Small intestine (tissue), 16 donors: ENCODE measurements at places on chromosomes 6 and 20.

DNA sequence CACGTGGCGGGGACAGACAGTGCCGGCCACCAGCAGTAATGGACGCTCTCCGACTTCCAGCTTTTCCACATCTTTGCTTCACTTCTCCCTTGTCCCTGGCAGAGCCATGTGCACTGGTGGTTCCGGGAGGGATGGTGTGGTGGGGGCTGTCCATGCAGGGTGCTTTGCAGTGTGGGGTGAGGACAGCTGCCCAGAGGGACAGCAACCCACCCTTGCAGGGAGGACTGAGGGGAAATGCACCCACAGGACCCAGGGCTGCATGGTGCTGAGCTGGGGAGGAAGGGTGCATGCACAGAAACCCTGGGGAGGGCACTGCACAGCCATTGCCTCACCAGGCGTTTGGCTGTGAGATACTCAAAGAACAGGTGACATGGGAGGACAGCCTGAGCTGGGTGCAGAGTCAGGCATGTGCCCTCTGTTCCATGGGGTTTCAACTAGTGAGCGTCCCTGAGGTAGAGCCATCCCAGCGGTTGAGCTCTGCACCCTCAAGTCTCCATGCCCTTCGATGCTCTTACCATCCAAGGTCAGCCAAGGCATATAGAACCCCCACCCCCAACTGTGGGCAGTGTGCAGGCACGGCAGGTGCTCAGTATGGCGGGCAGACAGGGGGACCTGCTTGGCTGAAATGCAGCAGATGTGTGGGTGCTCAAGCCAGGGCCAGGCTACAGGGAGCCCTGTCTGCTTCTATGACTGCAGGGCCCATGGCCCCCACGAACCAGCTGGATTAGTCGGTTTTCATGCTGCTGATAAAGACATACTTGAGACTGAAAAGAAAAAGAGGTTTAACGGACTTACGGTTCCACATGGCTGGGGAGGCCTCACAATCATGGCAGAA lies 239.7 kb downstream of the TTLL2 start:
- no peak for DNase-seq

DNA sequence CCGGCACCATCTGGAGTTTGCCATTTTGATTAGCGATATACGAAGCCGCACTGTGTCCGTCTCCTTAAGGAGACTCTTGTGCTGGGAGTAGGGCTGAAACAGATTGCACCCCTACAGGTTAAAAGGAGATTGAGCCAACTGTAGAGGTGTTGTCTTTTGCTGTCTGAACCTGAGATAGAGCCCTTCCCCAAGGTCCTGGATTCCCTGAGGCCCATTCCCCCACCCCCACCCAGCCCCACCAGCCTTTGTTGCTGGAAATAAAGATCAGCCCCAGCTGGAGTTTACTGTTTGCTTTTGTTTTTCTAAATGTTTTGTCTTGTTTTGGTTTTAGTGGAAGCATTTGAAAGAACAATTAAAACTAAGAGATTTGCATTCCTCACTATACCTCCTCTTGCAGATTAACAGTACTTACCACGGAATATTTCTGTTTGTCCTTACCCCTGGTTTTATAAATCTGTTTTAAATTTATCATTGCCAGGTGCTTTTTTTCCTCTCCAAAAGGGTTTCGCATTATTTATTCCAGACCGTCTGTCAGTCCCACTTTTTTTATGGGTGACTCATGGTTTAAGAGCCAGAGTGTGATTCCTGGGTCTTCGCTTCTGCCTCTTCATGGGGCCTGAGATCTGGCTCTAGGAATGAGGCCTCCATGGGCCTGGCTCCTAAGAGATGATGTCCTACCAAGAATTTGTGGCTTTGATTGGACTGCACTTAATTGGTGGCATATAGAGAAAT lies 169.2 kb downstream of the DTNBP1 start:
- DNase-seq = no peak

DNA sequence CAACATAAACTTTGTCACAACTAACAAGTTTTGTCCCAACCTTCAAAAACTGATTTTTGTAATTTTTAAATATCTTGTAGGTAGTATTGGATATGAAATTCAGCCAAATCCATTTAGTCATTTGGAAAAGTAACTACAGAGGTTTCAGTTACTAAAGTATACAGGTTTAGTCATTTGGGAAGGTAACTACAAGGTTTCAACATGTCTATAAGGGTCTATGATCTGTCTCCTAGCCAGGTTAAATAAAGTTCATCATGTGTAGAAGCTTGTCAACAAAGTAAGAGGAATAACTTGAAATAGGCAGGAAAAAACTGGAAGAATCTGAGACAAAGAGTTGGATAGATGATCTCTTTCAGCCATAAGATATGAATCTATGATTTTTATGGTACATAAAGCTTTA lies 229.8 kb downstream of the COL12A1 start:
- DNase-seq = no peak

GRCh38 chr6:27797960-27798359 lies 114.2 kb downstream of the OR2B2 start:
- no peak for DNase-seq

GRCh38 chr6:156866220-156867015 lies 89.2 kb downstream of the ARID1B start:
- DNase-seq = no peak

DNA sequence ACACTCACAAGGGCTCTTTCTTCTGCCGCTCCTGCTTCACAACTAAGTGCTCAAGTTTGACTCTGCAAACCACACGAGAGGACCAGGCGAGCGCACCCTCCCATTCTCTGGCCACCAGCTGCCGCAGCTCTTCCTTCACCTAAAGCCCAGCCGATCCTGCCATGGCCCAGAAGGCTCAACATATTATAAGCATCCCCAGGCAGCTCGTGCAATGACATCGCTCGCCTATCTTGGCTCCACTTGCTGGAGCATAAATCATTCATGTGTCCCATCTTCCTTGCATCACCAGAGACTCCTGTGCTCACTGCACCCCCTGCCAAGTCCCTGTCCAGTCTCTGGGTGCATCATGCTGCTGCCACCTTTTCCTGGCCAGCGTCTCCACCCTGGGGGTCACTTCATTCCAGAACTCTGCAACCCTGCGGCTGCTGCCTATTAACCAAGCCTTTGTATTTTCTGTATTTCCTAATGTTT lies 59.0 kb downstream of the PSMG4 start:
- no peak for DNase-seq

DNA sequence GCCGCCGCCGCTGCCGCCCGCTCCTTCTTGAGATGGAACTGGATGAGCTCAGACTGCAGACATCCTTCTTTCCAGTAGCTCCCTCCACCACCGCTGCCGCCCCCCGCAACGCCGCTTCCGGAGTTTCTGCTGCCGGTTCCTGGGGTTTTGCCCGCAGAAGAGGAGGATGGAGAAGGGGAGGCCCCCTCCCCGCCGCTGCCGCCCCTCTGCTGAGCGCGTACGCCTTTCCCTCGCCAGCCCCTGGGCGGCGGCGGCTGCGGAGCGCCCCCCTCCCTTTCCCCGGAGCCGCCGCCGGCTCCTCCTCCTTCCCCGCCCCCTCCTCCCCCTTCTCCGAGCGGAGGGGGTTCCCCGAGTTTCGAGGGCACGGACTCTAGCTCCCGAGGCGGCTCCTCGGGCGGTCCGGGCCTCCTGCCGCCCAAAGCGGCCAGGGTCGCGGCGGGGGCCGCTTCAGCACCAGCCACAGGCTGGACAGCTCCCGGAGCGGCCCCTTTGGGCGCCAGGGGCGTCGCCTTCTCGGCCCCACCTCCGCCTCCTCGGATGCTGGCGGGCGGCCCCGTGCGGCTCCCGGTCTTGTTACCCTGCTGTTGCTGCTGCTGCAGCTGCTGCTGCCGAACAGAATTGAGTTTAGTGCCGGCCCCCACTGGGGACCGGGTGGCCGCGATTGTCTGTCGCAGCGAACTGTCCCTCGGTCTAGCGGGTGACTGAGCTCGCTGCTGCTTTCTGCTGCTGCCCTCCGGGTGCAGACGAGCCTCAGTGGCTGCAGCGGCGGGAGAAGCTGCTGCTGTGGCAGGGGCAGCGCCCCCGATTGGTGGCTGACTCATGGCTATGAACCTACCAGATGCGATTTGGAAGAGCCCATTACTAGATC lies 3.1 kb downstream of the MTCL3 start:
- DNase-seq = peak; percentile 62

DNA sequence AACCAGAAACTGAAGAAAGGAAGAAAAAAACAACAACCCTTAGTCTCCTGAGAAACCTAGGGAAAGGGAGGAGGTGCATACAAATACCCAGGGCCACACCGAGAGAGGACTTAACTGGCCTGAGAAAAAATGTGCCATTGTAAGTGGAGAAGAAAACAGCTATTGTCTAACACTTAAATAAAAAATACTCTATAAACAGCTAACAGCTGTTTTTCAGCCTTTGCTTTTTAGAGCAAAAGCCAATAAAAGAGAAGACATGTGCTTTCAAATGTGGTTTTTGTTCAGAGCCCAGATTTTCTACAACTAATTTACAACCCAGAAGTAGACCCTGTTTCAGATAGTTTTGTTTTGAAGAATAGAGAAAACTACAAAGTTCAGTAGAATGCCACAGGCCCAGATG lies 56.0 kb upstream of the SLC22A16 start:
- no peak for DNase-seq

GRCh38 chr6:68108233-68108835 lies 526.7 kb upstream of the ADGRB3 start:
- no peak for DNase-seq

DNA sequence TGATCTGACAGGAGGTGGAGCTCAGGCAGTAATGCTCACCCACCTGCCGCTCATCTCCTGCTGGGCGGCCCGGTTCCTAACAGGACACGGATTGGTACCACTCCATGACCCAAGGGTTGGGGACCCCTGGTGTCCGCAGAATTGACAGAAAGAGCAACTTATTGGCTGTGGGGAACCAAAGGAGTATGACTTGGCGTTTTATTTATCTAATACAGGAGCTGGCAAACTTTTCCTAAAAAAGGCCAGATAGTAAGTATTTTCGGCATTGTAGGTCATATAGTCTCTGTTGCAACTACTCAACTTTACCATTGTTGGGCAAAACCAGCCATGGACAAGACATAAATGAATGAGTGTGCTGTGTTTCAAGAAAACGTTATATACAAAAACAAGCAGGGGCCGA lies 44.4 kb upstream of the TRAF3IP2 start:
- DNase-seq = no peak

GRCh38 chr6:15953152-15953880 lies 175.6 kb upstream of the MYLIP start:
- no peak for DNase-seq

DNA sequence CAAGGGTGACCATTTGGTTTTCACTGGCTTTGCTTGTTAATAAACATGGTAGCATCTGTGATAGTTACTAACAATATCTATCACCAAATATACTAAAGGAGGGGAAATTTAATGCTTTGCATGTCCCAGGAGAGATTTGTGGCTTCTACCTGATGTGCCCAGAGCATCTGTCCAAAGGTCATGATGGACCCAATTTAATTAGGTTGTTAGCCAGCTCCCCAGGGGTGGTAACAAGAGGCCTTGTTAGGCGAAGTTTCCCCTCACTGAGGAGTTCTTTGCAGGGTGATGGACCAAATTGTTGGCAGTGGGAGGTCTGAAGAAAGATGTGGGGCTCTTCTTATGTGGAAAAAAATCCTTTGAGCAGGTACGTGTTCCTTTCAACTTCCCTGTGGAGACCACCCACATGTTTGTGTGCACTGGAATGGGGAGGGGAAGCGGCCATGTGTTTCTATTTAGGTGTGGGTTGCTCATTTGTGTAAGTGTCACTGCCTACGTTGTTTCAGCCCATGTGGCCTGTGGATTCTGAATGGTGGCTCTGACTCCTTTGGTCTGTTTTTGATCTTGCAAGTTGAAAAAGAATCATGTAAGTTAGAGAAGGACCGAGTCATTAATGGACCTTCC lies 137.6 kb downstream of the CLIC5 start:
- no peak for DNase-seq

- DNase-seq = no peak
These were observed 59.5 kb upstream of the PBOV1 start for GRCh38 chr6:138277835-138278234.

DNA sequence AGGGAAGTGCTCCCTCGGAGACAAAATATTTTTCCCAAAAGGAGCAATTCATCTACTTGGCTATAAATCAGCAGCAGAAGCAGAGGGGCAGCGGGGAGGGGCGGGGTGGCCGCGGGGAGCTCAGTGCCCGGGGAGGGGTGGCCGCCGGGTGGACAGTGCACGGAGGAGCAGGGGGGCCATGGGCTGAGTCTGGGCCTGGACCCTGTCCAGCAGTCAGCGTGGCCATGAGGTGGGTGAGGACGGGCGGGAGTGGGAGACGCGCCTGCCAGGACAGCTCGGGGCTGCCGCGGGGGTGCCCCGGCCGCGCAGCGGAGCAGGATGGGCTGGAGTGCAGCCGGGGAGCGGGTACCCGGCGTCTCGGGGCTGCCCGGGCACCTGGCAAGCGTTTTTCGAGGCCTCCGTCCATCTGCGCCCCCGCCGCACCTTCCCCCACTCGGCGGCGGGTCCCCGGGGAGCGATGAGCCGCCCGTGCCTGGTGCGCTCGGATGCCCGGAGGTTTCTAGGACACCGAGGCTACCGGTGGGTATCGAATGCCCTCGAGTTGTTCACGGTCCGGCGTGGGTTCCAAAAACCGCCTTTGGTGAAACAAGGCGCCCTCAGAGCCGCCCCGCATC lies 229.5 kb downstream of the THBS2 start:
- no peak for DNase-seq

DNA sequence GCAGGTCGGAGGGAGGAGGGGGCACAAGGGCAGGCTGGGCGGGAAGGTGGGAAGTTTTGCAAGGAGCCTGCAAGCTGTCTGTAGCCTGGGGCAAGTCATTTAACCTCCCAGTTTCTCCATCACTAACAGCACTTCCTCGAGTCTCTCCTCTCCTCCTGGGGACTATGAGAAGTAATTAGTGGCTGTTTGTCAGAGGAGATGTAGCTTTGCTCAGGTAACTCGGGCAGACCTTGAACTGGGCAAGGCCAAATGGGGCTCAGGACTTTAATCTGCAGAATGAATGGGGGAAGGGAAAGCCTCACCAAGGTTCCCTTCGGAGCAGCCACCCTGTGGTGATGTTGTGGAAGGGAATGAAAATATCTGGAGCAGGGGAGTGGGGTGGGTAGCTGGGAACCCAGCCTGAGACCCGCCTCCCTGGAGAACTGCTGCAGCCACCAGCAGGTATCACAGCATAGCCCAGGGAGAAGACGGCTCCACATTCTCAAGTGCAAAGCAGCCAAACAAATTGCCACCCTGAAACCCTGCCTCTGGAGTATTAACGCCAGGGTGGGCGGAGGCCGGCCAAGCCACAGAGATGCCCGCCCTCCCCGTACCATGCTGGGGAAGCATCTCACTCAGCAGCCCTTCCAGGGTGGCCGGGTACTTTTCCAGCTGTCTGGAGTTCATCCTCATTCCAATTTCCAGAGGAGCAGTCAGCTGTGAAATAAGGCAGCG lies 6.1 kb upstream of the LEMD2 start:
- DNase-seq = peak; percentile 72

GRCh38 chr6:158316022-158316421 lies 3.8 kb downstream of the TULP4 start:
- no peak for DNase-seq

- DNase-seq = no peak
These were observed 155.1 kb upstream of the ENPP5 start for GRCh38 chr6:46325561-46326530.

DNA sequence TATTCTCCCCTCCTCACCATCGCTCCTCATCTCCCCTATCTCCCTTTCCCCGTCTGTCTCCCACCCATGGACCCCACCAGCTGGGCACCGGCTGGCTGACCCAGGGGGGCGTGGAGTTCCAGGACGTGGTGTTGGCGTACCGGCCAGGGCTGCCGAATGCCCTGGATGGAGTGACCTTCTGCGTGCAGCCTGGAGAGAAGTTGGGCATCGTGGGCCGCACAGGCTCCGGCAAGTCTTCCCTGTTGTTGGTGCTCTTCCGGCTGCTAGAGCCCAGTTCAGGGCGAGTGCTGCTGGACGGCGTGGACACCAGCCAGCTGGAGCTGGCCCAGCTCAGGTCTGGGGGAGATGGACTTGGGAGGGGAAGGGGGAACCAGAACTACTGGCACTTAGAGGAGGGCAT lies 7.7 kb downstream of the DLK2 start:
- DNase-seq = no peak
